Kidney (tissue), 22 donors: ENCODE measurements at places on chromosomes 4 and X. TPM values are rescaled to one million over a fixed set of nuclear protein-coding genes. Genes with fewer than 3 reads are reported as not detected.

KCND1 gene
- 2.2 TPM for total RNA-seq

FGF5 gene
- 0.13 TPM for total RNA-seq

DNA sequence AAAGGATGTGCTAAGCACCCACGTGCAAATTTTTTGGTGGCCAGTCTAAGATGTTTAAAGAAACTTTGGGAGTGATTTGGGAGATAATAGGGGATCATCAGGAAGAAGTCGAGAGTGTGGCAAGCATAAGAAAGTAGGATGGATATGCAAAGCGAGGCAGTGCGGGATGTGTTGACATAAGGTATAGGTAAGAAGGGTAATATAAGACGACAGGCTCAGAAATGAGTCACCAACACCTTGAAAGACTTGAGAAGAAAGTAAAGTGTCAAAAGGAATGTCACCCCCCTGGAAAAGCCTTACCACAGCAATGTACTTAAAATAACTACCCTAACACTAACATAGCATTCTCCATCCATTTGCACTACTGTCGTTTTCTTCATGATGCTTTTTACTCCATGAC is 69.8 kb upstream of the BMP2K start:
- no peak for DNase-seq

- no peak for DNase-seq
Observed at GRCh38 chr4:9771034-9771433, 10.4 kb upstream of the DRD5 start.

- no peak for DNase-seq
Observed at GRCh38 chrX:113959912-113960626, 623.8 kb upstream of the HTR2C start.

- DNase-seq, result no peak
Observed at GRCh38 chr4:114729068-114729738, 130.6 kb downstream of the UGT8 start.

DNA sequence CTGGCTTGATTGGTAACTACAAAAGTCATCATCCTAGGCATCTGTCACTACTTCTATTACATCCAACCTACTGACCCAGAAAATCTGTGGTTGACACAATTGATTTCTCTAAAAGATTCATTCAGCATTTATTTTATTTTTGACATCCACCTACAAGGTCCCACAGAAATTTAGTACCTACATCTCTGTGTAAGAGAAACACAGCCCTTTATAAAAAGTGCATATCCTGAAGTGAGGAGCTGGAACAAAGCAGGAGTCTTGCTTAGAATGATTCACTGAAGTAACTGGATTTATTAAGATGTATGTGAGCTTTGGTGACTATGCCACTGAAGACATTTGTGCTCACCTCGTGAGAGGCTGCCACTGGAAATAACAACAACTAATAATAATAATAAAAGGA is 391.0 kb downstream of the GPAT3 start:
- DNase-seq, result no peak

DNA sequence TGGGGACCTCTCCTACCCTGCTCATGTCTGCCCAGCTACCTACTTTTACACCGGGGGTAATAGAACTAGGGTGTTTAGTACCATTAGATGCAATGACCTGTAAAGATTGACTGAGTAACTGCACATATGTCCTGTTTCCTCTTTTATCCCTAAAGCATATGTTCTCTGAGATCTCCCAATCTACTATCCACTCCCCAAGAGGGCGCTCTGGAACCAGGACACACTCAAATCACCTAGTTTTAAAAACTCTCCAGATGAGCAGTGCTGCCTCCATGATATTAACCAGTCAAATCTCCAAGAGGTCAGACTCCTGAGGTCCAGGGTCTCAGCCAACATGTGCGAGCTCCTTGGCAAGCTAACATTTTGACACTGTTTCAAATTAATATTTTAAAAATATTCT is 87.0 kb upstream of the TSPAN5 start:
- no peak for DNase-seq
